ENCODE measurements at places on chromosomes 2 and 18. TPM values are rescaled to one million over a fixed set of nuclear protein-coding genes. Genes with fewer than 3 reads are reported as not detected.

- no peak for DNase-seq
Observed at GRCh38 chr18:7459851-7460770, 107.0 kb upstream of the PTPRM start.

GRCh38 chr2:105391058-105391627, 7.7 kb downstream of the FHL2 start:
- no peak for DNase-seq

DNA sequence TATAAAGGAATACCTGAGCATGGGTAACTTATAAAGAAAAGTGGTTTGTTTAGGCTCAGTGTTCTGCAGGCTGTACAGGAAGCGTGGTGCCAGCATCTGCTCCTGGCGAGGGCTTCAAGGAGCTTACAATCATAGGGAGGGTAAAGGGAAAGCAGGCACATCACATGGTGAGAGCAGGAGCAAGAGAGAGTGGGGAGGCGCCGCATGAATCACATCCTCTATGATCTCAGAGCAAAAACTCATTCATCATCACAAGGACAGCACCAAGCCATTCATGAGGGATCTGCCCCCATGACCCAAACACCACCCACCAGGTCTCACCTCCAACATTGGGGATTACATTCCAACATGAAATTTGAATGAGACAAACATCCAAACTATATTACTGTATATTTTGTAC, 32.5 kb downstream of the R3HDM1 start:
- no peak for DNase-seq

DNA sequence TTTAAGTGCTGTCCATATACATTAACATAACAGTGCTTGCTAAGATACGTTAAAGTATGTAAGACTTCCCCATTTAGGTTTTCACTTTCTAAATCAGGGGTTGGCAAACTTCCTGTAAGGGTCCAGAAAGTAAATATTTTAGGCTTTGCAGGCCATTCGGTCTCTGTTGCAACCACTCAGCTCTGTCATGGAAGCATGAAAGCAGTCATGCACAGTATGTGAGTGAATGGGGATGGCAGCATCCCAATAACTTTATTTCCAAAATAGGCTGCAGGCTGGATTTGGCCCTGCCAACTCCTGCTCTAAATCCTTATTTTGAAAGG, 128.7 kb downstream of the PLA2R1 start:
- DNase-seq, result no peak

- DNase-seq, result no peak
Observed at GRCh38 chr2:62016957-62017356, 111.5 kb downstream of the COMMD1 start.

- no peak for DNase-seq
Observed at GRCh38 chr2:177029501-177029900, 183.1 kb upstream of the HNRNPA3 start.

The STEAP3 gene
- 45.7 TPM for total RNA-seq

DNA sequence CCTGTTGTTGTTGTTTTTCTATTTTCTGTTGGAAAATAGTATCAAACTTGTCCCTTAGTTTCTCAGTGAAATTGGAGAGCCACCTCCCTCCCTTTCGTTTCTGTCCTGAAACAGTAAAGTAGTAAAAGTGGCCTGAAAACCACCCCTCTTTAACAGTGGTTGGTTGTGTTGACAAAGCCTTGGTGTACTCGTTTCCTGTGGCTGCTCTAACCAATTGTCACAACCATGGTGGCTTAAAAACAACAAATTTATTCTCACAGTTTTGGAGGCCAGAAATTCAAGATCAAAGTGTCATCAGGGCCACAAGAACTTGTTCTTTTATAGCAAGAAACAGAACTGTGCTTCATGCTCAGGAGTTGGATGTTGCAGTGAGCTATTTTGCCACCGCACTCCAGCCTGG, 4.0 kb upstream of the DYSF start:
- no peak for DNase-seq

The DNAJC5G gene
- total RNA-seq, result not detected

The C2orf66 gene
- not detected for total RNA-seq

DNA sequence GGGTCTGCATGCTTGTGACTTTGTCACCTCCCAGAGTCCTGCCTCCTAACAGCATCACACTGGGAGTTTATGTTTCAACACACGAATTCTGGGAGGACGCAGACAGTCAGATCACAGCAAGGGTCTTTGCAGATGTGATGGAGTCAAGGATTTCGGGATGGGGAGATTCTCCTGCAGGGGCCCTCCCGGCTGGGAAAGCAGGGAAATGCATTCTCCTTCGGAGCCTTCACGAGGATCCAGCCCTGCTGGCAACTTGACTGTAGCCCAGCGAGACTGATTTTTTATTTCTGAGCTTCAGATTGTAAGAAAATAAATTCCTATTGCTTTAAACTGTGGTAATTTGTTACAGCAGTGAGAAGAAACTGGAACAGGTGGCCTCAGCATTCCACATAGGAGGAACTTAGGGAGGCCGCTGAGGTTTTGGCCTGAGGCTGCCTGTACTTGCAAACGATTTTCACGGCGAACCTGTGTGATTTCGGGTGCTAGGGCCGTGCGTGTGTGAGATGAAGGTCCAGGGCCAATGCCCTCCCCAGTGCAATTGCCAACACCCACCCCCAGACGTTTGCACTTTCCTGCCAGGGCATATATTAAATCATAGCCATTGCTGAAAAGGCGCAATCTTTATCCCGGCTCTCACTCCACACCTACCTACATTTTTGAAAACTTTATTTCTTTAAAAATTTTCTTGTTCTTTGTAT, 79.8 kb downstream of the ASB1 start:
- DNase-seq, result no peak

The COLEC11 gene
- not detected for total RNA-seq

The RRM2 gene
- 9.6 TPM for total RNA-seq

DNA sequence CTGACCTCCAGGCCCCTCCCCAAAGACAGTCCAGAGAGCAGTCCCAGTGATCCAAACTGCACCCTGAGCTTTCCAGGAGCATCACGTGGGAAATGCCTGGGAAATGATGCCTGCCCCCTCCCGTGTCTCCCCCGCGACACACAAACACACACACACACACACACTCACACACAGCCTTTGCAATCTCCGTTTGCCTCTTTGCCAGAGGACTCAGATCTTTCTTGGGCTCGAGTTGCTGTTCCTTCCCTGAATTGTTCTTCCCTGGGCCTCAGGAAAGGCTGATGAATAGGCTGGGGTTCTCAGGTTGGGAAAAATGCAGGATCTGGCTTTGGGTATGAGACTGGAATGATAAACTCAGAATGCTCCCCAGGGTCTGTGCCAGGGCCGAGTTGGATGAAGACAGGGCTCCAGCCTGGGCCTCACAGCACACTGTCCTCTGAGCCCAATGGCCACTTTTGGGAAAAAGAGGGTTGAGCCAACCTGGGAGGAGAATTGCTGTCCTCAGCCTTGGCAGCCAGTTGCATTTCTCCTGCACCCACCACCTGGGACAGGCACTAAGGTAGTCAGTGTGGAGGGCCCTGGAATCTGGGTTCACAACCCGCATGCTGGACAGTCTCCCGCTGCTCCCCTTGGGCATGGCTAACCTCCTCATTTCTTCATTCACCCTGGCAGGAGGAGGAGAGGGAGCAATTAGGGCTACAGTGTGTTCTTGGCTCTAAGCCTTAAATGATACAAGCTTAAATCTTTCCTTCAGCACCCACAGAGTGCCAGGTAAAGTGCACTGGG, 43.9 kb upstream of the ATP6V1B1 start:
- DNase-seq, result no peak

GRCh38 chr2:9310798-9311197, 104.2 kb downstream of the ASAP2 start:
- no peak for DNase-seq

- DNase-seq, result no peak
Observed at GRCh38 chr2:174760845-174761473, 3.3 kb downstream of the CHRNA1 start.

DNA sequence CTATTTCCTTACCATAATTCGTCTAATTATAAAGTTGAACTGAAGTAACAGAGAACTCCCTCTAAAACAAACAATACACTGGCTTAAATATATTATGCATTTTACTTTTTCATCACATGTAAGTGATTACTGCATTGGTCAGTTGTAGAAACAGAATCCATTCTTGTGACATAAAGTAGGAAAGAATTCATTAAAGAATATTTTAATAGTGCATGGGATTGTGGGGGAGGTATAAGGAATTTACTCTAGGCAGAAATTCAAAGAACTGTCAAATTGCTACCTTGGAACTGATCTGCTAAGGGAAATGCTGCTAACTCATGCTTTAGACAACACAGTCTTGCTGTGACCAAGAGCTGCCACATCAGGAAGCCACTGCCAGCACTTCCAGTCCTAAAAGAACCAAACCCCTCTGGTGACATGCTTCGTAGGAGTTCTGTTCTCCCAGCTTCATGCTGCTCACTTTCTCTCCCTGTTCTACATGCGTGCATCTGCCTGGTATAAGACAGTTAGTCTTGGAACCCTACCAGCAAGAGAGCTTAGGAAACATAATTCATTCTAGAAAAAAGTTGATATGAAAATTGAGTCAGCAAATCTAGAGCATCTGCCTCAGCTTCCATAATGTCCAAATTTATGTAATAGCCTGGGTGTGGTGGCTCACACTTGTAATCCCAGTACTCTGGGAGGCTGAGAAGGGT, 1137.6 kb upstream of the NXPH2 start:
- no peak for DNase-seq

GRCh38 chr2:151482171-151482725, 72.5 kb downstream of the RIF1 start:
- no peak for DNase-seq

The ANKAR gene
- total RNA-seq, result 3.3 TPM

DNA sequence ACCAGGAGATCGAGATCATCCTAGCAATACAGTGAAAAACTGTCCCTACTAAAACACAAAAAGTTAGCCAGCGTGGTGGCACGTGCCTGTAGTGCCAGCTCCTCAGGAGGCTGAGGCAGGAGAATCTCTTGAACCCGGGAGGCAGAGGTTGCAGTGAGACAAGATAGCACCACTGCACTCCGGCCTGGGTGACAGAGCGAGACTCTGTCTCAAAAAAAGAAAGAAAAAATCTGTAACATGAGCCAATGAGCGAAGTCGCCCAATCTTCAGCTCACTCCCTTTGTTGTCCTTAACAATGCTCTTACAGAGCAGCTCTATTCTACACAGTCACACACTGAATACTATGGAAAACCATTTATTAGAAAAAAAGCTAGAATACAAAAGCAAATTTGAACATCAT, 22.0 kb downstream of the FAM98A start:
- no peak for DNase-seq

- DNase-seq, result no peak
Observed at GRCh38 chr18:37566479-37567060, 972 bp upstream of the CELF4 start.

DNA sequence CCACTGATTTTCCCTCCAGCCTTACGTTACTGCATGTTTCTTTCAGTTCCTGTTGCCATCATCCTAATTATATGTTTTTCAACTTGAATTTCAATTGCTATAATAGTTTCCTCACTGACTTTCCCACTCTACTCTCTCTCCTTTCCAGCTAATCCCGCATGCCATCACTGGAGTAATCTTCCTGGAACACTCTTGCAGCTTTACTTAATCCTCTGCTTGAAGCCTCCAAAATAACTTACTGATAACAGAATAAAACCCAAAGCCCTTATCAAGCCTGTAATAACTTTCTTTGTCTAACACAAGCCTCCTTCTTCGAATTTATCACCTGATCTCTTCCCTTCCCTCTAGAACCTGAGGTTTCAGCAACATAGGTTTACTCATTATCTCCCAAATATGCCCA, 237.3 kb downstream of the LTBP1 start:
- DNase-seq, result no peak

- DNase-seq, result no peak
Observed at GRCh38 chr18:54032412-54032811, 192.1 kb downstream of the MBD2 start.

DNA sequence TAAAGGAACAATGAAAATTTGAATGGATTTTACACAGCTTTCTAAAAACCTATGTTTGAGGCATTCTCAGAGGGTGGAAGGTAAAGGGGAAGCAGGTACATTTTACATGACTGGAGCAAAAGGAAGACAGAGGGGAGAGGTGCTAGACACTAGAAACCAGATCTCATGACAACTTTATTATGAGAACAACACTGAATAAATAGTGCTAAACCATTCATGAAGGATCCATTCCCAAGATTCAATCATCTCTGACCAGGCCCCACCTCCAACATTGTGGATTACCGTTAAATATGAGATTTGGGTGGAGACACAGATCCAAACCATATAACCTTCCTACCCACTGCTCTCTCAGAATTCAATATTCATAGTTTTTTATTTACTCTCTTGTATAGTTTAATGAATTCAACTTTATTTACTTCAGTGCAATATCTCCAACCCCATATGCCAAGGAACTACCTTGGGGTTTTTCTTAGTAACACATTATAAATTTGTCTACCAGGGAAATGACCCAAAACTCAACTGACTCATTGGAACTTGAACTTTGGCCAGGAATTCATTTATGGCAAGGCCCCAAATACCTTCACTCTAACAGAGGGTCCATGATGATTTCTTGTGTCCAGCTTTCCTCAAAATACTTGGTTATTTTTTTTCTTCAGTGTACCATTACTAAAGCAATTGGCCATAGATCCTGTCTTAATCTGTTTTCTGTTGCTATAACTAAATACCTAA, 317.8 kb downstream of the GULP1 start:
- no peak for DNase-seq

DNA sequence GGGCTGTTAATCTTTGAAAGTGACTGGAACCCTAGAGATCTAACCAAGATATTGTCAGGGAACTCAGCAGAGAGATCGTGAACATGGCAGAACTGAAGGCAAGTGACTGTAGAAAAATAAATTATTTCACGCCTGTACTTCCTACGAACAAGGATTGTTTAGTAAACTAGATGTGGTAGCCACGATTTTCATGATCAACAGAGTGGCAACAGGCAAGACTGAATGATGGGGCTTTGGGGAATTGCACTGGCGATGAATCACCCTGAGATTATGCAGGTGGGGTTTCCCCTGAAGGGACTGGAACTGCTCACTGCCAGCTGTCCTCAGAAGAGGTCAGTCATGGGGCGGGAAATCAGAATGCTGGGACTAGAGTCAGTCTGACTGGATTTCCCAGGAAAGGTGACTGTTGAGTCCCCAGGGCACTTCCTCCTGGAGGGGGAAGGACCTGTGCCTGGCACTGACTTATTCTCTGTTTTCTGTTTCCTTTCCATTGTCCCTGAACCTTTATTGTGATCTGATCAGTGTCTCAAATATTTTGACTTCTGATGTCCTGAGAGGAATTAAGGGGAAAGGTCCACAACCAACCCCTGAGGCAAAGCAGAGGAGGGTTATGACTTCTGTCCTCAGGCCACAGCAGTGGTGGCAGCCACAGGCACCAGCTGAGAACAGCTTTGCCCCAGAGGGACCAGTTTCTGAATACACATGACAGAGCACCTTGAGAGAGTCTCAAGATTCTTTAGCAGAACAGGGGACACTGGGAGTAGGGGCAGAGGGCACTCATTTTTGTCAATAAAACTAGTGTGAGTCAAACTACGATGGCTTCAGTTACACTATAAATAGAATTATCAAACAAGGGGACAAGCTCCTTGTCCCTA, 70.0 kb downstream of the NAB1 start:
- DNase-seq, result peak; percentile 91

DNA sequence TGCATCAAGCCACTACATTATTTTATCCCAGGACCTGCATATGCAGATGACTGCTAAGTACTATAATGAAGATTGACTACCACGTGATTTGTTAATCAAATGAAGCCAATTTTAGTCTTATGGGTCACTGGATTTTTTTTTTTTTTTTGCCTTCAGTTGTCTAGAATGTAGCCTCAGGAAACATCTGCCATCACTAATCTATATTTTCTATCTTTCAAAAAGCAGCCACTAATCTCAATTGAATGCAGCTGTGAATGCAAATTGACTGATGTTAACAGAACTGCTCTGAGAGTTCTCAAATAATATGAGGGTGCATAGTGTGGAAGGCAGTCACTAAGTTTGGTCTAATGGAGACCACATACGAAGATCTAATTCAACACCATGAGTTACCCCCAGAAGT, 106.3 kb downstream of the ABCA12 start:
- no peak for DNase-seq
